Stimulated activated CD8-positive, alpha-beta memory T cell treated with anti-CD3 and anti-CD28 coated beads, Interleukin-12 subunit alpha, Interleukin-12 subunit beta, amount 100 ng/mL, for 1 hour (primary cell): ENCODE measurements at places on chromosomes 3 and 15.

DNA sequence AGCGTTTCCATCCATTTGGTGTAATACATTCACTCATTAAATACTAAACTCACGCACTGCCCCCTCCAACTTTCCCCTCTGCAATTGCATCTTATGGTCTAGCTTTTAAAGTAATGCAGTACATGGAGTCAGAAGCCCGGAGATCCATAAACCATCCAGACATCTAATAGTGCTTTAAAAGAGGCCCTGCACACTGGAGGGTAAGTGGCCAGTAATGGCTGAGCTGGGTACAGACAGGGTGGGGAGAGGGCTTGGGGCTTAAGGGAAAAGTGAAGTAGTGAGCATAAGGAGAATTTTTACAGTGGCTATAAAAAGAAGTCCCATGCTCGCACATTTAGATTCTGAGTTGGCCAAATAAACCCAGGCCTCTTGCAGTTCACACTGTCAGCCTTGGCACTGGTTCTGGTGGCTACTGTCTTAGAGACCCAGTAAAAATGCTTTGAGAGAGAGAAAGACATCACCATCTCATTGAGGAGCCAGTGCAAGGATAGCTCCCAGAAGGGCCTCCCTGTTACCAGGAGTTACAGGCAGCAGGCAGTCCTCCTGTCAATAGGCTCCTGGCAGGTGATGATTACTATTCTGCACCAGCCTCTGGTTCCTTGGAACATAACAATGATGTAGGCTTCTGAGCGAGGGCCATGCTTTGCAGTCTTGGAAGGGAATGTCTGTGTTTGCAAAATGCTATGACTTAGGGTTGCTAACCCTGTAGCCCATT is 112.6 kb upstream of the NEO1 start:
- DNase-seq, result no peak

DNA sequence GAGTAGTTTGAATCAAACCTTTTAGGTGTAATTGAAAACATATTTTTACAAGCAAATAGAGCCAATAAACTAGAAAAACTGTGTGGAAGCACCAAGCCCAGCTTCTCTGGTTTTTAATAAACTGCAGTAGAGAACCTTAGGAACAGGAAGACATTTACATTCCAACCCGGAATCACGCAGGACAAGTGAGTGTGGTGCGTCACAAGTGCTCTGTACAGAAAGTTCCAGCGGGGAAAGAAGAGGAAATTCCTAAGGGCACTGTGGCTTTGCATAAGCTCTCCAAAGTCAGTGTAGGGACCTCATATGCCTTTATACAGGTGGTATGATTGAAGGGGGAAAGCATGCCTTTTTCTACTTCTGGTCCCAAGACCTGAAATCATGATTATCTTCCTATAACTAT is 21.6 kb downstream of the COL8A1 start:
- DNase-seq, result no peak

DNA sequence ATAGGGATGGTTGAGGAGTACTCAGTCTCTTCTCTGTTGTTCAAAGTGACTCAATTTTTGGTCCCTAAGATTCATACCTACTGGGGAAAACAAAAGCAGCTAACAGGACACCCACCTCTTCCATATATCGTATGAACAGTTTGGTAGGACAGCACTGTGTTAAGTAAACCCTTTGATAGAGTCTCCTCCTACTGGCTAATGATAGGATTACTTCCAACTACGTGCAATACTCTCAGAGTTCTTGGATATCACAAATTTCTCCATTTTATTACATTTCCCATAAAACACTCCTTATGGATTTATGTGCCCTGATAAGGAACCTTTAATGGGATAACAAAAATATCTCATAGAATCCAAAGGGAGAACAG is 200.2 kb upstream of the GOLGA6L4 start:
- no peak for DNase-seq

GRCh38 chr3:192260116-192261010 is 467.0 kb downstream of the FGF12 start:
- no peak for DNase-seq

- no peak for DNase-seq
Measured at GRCh38 chr15:69540622-69541021, 88.0 kb downstream of the RPLP1 start.

DNA sequence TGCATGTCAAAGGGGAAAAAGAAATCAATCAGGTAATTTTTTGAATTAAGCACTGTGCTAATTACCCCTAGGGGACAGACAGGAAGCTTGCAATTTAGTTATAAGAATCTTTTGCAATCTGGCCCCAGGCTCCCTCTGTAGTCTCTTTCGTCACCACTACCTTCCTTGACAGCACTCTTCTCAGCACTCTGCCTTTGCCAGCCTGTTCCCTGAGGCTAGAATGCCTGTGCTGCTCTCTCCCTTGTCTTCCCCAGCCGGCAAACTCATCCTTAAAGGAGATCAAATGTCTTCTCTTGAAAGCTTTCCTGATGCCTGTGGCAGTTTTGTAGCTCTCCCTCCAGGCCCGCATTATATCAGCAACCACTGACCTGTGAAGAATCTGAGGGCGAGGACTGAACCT is 32.4 kb upstream of the PRTG start:
- DNase-seq, result no peak

DNA sequence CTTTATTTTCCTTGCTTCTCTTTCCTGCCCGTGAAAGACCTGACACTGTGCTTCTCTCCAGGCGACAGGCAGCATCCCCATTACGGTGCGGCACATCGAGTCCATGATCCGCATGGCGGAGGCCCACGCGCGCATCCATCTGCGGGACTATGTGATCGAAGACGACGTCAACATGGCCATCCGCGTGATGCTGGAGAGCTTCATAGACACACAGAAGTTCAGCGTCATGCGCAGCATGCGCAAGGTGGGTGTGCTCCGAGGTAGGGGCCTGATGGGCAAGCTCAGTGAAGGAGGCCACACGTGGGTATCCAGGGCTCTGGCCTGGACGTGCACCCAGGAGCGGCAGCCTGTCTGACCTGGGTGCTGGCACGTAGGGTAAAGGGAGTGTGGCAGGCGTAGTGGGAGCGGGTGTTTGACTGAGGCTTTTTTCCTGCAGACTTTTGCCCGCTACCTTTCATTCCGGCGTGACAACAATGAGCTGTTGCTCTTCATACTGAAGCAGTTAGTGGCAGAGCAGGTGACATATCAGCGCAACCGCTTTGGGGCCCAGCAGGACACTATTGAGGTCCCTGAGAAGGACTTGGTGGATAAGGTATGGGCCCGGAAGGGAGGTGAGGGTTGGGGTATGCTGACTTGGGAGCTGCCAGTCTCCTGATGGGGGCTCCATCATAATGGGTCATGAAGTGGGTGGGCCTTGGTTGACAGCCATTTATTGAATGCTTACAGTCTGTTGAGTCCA is 8.2 kb upstream of the PODXL2 start:
- DNase-seq, result no peak

GRCh38 chr3:9180764-9181117 is 68.7 kb downstream of the SRGAP3 start:
- DNase-seq, result no peak

DNA sequence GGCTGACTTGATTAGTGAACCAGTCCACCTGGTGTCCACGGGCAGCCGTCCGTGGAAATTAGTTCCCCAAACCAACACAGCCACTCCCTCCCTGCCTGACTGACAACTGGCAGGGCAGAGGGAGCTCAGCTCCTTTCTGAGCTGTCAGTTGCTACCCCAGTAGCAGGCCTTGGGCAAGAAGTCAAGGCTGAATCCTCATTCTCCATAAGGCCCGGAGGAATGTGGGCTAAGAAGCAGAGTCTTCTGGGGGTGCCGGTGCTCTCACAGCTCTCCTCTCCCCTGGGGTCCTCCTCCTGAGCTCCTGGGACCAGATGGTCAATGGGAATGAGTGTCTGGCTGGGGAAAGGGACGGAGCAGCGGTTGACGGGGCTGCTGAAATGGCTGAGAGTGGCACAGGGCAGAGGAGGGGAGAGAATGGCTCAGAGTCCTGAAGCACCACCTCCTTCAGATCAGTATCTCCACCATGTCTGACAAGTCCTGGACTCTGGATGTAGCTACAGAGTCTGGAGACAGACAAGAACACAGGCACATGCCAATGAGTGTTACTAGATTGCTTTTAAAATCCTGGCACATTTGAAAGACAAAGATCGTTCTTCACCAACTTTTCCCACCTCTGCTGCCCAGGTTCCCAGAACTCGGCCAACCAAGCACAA is 16.9 kb downstream of the AMOTL2 start:
- DNase-seq, result no peak

- no peak for DNase-seq
Measured at GRCh38 chr3:184175506-184175905, 851 bp downstream of the AP2M1 start.

DNA sequence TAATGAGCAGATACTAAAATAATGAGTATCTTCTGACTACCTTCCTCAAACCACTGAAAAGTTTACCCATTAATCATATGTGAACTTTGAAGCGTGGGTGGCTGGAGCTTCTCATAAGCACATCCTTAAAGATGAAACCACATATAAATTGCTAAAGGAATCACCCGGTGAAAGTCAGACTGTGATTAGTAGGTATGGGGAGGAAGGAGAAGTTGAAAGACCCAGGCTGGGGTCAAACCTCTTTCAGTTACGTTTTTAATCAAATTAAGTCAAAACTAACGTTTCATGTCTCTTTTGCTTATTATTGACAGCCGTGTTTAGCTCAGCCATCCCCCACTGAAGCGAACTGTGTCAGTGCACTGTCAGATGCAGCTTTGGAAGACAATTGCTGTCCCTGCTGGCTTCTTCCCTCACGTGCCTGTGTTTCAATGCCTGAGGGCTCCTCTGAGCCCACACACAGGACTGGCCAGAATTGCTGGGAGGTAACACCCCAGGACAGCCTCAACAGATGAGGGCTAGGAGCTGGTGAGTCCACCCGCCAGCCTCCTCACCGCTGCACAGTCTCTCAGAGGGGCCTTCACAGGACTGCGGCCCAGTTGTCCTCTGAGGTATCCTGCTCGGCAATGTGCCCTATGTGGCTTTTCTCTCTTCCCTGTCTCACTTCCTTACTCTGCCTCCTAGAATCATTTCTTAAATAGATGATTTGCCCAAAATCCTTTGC is 29.3 kb upstream of the SH3BP5 start:
- no peak for DNase-seq

GRCh38 chr3:90005281-90005847 is 897.9 kb downstream of the EPHA3 start:
- no peak for DNase-seq

- no peak for DNase-seq
Measured at GRCh38 chr15:72732086-72732485, 46.1 kb downstream of the BBS4 start.

- no peak for DNase-seq
Measured at GRCh38 chr3:143271136-143271535, 151.6 kb downstream of the CHST2 start.

DNA sequence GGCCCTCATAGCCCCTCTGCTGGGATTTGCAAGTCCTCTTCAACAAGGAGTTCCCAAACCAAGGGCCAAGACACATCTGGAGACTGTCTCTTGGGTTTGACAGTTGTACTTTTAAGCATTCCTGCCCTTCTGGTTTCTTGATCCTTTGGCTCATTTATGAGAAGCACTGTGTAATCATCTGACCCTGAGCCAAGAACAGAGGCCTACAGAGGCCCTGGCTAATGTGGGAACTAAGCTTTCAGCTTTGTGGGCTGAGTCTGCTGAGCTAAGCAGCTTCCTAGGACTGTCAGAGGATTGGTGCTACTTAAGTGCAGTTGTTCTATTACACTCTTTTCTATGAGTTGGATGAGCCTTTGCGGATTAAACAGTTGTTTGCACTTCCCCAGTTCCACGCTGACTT is 178.3 kb downstream of the KBTBD8 start:
- DNase-seq, result no peak

- DNase-seq, result peak; percentile 34
Measured at GRCh38 chr3:48151058-48151806, 37.0 kb downstream of the CDC25A start.

- DNase-seq, result no peak
Measured at GRCh38 chr15:84582583-84583157, 18.1 kb upstream of the ZSCAN2 start.

DNA sequence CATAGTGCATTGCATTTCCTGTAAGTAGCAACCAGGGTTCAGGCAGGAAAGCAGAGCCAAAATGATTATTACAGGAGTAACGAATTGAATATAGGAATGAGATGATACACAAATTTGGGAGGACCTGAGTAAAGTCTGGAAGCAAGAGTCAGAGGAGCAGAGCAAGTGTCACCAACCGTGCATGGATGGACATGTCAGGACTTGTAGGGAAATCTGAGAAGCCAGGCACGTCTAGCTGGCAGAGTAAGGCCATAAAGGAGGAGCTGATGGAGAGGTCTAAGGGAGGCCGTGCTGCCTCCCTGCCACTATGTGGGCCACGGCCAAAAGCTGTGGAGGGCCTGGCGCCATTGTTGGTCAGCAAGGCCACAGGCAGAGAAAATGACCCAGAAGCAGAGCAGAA is 22.4 kb downstream of the GJD2 start:
- no peak for DNase-seq

DNA sequence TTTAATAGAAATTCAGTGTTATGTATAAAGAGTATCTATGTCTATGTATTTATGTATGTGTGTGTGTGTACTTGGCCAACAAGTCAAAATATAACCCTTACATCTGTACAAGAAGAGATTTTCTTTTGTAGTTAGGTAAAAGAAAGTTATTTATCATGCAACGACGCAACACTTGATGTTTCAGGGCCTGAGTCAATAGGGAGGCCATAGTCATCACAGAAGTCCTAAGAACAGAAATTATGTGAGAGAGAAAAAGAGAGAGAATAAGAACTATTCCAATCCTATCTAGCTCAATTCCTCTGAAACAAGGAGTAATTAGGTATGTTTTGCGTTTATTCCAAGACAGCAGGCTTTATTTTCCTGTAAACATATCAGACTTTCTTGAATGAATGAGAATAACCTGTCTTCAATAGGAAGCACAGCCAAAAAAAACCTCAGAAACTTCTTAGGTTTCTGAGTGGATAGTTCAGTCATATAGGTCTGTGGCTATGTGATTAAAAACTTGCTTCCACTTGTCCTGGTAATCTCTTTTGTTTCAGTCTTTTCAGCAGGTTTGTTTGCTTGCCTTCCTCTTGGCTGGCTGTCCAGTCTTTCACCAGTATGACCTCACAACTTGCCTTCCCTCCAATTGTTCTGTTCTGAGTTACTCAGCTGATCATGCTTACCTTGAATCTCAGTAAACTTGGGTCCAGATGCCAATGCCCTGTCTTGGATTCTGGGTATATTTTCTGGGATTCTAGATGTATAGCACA is 382.4 kb upstream of the GBE1 start:
- no peak for DNase-seq

DNA sequence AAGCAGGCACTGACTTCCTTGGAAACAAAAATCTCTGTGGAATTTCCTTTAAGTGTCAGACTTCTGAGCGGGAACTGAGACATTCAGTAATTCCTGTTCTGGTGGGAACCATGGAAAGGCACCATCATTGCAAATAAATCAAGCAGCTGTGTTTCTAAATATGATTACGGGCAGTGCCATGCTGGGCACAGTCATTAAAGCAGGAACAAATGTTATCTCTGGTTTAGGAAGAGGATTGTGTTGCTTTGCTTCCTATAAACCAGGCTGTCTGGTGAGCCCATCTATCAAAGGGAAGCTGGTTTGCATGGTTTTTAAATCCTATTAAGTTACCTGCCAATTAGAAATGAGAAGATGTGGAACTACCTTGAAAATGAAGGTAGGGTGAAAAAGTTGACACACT is 86.7 kb downstream of the EBLN2 start:
- no peak for DNase-seq

GRCh38 chr3:22594990-22595389 is 608.1 kb upstream of the UBE2E2 start:
- DNase-seq, result no peak

- no peak for DNase-seq
Measured at GRCh38 chr15:58715266-58715917, 34.1 kb downstream of the ADAM10 start.

- DNase-seq, result no peak
Measured at GRCh38 chr15:33654860-33655259, 313.4 kb upstream of the CHRM5 start.

- DNase-seq, result no peak
Measured at GRCh38 chr3:77601823-77602415, 562.0 kb downstream of the ROBO2 start.
